ENCODE measurements at places on chromosomes 7 and 10.
A peak's percentile ranks its signal among the peaks of the same experiment; 100 is the strongest.

DNA sequence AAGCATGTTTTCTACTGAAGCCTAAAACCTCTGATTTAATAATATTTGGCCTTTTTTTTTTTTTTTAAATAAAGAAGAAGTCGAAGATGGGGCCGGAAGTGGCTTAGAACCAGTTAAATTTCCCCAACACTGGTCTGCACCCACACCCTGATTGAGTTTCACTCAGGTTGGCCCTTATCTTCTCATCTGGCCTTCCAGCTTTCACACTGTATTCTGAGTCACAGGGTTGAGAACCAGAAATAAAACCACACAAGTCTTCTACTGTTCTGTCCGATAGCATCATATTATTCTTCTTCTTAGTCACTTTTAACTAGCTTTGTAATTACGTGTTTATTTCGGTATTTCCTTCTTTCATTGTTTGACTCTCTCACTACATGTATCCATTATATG, 9.9 kb downstream of the ZNF365 start:
- DNase-seq = peak; percentile 96

- no peak for DNase-seq
These were observed 22.7 kb downstream of the VIM start for GRCh38 chr10:17250736-17251135.

DNA sequence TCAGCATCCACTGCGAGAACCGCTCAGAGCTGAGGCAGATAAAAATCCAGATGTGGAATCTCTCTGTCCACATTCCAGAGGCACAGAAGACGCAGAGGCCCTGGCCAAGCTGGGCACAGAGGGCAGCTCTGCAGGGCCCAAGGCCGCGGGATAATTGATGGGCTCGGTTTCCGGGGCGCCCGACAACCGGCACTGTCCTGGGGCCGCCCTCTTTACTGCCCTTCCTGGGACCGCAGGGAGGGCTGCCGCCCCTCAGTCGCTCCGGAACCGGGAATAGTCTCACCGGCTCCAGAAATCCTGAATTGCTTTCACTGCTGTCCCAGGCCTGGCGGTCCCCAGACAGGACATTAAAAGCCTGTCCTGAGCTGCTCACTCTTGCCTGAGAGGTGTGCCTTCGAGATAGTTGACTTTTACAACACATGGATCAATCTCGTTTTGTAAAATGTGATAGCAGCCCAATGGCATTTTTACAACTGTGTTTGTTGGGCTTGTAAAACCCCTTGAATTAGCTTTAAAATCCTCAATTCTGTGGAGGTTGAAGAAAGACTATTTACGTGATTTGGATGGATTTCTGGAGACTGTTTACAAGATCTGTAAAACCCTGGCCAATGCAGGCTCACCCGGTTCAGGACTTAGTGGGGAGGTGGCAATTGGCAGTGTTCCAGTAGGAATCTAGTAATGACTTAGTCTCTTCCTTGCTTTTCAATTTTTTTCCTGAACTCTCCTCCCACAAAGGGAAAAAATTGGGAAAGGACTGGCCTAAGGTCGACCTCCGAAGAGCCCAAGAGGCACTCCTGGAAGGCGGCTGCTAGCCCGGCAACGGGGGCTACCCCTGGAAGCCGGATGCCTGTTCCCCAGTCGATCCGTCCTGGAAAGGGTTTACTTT, 1.4 kb upstream of the HOXA6 start:
- peak; percentile 30 for DNase-seq

GRCh38 chr10:51073453-51074237, 642 bp upstream of the PRKG1 start:
- peak; percentile 47 for DNase-seq

- no peak for DNase-seq
These were observed 2.6 kb downstream of the CAMK2B start for GRCh38 chr7:44322631-44323363.

GRCh38 chr7:118222591-118222990, 1.9 kb upstream of the ANKRD7 start:
- no peak for DNase-seq

Data from EL (cell line).